ENCODE measurements at places on chromosomes 1 and 21.
A peak's percentile ranks its signal among the peaks of the same experiment; 100 is the strongest.

DNA sequence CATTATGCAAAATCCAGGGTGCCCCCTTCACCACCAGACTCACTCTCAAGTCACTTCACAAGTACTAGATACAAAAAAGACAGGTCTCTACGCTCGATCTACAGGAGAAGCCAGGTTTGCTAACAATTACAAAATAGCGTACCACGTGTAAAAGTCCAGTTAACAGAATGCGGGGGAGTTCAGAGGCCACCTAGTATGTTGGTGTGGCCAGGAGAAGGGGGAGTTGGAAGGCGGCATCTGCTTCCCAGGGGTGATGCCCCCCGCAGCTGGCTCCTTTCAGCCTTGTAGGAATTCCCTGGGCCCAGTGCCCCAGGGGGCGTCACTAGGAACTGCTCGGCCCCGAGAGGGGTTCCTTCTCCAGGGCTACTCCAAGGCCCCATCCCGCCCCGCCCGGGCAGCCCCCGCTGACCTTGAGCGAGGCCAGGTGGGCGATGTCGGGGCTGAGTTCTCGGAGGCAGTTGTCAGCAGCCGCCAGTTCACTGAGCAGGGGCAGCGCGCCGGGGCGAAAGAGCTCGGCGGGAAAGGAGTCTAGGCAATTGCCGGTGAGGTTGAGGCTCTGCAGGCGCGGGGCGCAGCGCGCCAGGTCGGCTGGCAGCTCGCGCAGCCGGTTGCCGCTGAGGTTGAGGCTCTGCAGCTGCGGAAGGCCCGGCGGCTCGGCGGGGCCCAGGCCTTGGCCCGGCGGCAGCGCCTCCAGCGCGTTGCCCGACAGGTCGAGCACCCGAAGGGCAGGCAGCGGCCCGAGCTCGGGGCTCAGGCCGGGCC, 664 bp downstream of the LRRC47 start:
- no peak for DNase-seq

GRCh38 chr1:32393136-32393535, 1.1 kb downstream of the BSDC1 start:
- DNase-seq: no peak

DNA sequence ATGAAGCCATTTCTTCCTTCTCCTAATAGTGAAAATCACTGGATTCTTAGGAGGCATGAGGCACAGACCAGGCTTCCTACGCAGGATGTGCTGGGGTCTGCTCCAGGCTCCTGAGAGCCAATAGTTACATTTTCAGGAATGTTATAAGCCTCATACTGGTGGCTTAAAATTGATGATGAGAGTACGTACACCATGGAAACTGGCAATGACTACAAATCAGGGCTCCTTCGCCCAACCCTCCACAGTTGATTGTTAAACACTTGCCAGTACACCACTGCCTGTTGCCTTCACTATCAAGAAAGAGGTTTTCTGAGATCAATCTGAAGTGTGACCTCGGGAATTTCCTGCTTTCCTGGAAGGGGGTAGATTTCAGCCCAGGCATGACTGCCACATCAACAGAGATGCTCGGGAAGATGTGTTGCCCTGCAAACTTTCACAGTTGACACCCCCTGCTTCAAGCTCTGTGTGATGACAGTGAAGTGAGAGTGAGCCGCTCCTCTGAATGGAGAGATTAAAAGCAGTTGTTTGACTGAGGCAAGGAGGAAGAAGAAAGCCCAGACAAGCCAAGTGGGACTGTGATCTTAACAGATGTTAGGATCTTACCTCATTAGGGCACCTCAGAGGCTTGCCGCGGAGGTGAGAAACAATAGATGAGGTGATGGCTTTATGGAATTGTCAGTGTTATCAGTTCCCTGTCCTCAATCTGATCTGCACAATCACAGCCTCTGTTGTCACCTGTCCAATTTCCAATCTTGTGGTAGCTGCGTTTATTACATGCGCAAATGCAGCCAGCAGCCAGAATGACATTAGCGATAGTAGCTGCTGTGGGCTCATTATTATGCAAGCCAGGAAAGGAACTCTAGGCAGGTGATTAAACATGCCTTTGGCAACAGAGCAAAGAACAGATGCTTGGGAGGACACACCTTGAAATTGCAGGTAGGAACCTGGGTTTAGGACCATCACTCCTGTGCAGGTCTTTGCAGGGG, 277.3 kb downstream of the KAZN start:
- no peak for DNase-seq

- peak; percentile 38 for DNase-seq
These were observed 63.3 kb upstream of the WDR26 start for GRCh38 chr1:224497714-224498573.

GRCh38 chr21:46443910-46444309, 14.8 kb upstream of the DIP2A start:
- DNase-seq: no peak

DNA sequence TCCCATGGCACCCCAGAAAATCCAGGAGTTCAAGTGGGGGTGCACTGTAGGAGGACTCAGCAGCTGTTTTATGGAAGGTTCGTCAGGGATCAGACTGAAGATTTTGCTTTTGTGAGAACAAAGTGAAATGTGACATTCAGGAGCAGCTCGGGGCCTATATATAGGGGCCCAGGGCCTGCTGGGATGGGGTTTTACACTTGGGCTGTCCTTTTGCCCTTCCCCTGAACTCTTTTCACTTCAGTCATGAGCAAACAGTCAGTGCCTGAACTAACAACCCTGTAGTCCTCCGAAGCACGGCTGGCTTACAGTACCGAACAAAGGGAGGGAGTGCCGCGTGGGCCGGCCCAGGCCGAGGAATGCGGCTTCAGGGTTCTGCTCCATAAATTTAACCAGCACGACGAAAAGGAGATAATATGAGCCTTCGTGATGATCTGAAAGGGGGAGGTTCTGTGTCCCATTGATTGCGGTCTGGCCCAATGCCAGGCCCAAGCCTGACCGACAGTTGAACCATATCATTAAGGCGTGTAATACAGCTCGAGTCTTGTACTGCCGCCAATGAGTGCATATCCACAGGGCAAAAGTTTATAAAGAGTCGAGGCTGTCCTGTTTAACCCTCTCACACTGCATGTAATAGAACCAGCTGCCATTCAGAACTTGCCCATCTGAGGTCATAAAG, 139.9 kb downstream of the DHRS3 start:
- DNase-seq: no peak

DNA sequence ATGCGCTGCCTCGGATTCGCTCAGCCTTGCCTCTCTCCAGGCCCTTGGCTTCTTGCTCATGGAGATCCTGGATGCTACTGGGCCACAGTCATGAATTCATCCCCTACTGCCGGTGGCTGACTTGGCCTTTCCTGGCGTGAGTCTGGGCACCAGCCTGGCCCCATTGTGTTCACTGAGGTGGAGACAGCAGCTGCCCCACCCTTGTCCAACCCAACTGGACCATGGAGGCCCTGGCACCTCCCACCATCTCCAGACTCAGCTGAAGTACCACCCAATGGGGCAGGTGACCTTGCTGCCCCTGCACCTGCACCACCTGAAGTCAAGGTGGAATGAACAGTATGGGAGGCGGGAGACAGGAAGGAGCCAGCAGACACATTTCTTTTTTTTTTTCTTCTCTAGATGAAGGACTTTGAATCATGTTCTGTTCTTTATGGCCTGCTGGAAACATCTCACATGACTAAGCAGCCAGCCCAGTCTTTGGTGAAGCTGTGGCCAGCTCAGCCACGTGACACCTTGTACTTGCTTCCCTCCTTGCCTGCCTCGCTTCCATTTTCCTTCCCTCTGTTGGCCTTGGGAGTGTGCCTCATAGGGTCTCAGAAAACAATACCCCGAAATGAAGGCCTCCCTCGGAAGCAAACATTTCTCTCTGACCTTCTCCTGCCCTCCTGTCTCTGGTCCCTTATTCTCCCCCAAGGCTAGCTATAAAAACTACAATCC, 3.8 kb upstream of the SLC30A2 start:
- no peak for DNase-seq

Data from activated T-helper 9 cell treated with anti-CD3 and anti-CD28 coated beads, Interleukin-2, amount 50 U/mL, for 16 hours (primary cell).